ENCODE measurements at places on chromosomes 4 and X.

DNA sequence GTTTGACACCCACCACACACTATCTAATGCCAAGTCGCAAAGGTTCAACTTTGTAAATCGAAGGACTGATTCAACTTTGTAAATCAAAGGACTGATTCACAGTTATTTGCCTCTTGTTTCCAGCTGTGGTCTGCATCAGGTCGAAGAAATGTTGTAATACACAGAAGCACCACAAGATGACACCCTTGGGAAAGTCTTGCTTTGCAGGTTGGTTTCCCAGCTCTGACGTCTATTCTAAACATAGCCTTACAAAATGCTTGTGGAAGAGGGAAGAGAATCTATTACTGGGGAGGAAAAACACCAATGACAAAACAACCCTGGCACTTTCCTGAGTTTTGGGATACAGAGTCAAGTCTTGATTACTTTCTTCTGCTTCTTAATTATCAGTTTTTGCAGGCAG is 35.3 kb downstream of the SUPT20HL1 start:
- DNase-seq: peak; percentile 70

- no peak for DNase-seq
Measured at GRCh38 chr4:173202395-173202794, 33.8 kb downstream of the GALNT7 start.

GRCh38 chrX:14819769-14820168 is 53.1 kb downstream of the FANCB start:
- no peak for DNase-seq

GRCh38 chr4:99998062-99998867 is 48.2 kb upstream of the H2AZ1 start:
- peak; percentile 59 for DNase-seq

GRCh38 chr4:14419516-14419915 is 582.8 kb upstream of the CPEB2 start:
- no peak for DNase-seq

- no peak for DNase-seq
Measured at GRCh38 chr4:10095296-10095991, 21.2 kb downstream of the WDR1 start.
